T-cell (primary cell): ENCODE measurements at places on chromosomes 2 and 18. TPM values are rescaled to one million over a fixed set of nuclear protein-coding genes. Genes with fewer than 3 reads are reported as not detected.

Gene SRD5A2
- total RNA-seq: not detected

Gene SERPINB13
- not detected for total RNA-seq

Gene DDX18
- total RNA-seq: 88.7 TPM

Gene CD207
- not detected for total RNA-seq

Gene HOXD8
- total RNA-seq: not detected

Gene RASGRP3
- total RNA-seq: 3.8 TPM

Gene ASB1
- total RNA-seq: 28.6 TPM

Gene SLC9A4
- total RNA-seq: not detected

Gene KCNJ13
- total RNA-seq: not detected

Gene LYG1
- total RNA-seq: 3.3 TPM

Gene CNGA3
- not detected for total RNA-seq

Gene OTOS
- not detected for total RNA-seq

Gene PRKAG3
- total RNA-seq: not detected

Gene VWA3B
- not detected for total RNA-seq

Gene SLC9A2
- not detected for total RNA-seq

Gene SPDYA
- total RNA-seq: 13.3 TPM

Gene TMEM247
- not detected for total RNA-seq

Gene STARD7
- 84.4 TPM for total RNA-seq

Gene WDPCP
- total RNA-seq: 11.5 TPM

Gene HNMT
- total RNA-seq: 0.22 TPM

Gene REG3A
- not detected for total RNA-seq

Gene CERKL
- not detected for total RNA-seq

Gene RAB11FIP5
- total RNA-seq: 14.8 TPM

Gene ANKRD30BL
- total RNA-seq: not detected

Gene ABCG8
- total RNA-seq: not detected

Gene ICOS
- total RNA-seq: 33.9 TPM

Gene UCN
- total RNA-seq: 6.6 TPM

Gene CD28
- 118 TPM for total RNA-seq

Gene OXER1
- total RNA-seq: not detected

Gene MOGAT1
- not detected for total RNA-seq

Gene ERICH2
- total RNA-seq: not detected
